GM12891 (cell line): ENCODE measurements at places on chromosomes 16 and 17.
A peak's percentile ranks its signal among the peaks of the same experiment; 100 is the strongest.

DNA sequence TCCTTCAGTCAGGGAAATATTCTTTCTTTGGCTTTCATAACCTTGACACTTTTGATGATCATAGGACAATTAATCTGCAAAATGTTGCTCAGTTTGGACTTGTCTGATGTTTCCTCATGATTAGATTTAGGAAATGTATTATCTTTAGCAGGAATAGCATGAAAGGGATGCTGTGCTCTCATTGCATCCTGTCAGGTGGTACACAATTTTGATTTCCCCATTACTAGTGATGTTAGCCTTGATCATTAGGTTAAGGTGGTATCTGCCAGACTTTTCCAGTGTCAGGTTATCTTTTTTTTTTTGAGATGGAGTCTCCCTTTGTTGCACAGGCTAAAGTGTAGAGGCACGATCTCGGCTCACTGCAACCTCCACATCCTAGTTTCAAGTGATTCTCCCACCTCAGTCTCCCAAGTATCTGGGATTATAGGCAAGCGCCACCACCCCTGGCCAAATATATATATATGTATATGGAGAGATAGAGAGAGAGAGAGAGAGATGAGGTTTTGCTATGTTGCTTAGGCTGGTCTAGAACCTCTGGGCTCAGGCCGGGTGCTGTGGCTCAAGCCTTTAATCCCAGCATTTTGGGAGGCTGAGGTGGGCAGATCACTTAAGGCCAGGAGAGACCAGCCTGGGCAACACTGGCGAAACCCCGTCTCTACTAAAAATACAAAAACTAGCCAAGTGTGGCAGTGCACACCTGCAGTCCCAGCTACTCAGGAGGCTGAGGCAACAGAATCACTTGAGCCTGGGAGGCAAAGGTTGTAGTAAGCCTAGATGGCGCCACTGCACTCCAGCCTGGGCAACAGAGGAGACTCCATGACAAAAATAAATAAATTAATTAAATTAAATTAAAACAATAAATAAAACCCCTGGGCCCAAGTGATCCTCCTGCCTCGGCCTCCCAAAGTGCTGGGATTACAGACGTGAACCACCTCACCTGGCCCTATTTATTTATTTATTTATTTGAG is 15.8 kb upstream of the CAVIN1 start:
- DNase-seq, result no peak

- DNase-seq, result no peak
Measured at GRCh38 chr16:82715833-82716232, 89.1 kb downstream of the CDH13 start.

- DNase-seq, result no peak
Measured at GRCh38 chr17:14157822-14158221, 78.8 kb downstream of the CDRT15 start.

- DNase-seq, result no peak
Measured at GRCh38 chr16:11264155-11264832, 4.8 kb downstream of the TNP2 start.

- no peak for DNase-seq
Measured at GRCh38 chr16:79287424-79287917, 313.1 kb downstream of the MAF start.

GRCh38 chr17:14427900-14428647 is 127.2 kb downstream of the HS3ST3B1 start:
- DNase-seq, result no peak

DNA sequence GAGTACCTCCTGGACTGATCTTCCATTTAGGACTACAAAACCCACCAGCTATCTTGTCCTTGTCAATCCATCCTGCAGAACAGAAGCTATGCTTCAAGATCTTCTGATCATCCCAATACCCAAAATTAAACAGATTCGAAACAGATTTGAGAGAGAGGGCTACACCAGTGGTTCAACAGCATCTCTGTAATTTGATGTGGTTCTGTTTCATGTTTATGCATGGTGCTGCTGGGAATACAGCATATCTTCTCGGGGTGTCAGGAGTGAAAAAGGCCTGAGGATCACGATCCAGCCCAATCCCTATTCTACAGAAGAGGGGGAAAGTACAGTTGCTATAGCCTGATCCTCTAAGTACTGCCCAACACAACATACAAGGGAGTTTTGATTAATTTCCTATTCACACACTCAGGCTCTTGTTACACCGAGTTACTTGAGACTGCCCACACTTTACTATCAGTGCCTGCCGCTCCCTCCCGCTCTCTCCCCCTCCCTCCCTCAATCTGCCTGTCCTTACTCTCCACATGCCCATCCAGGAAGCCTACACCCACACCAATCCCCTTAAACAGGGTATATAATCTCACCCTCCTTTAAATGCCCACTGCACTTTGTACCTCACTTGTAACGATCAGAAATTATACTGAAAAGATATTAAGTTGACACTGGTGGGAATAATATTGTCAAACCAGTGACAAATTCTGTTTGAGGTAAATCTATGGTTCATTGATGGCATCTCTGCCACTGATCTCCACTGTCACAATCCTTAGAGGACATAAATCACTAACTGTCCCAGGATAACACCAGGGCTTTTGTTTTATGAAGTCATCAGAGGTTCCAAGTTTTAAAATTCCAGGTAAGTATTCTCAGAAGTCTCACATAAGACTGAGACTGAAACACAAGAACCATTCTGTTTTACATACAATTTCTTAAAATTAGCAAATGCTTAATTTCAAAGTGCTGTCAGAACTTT is 89.3 kb upstream of the PLEKHM1 start:
- no peak for DNase-seq

GRCh38 chr17:58417300-58418092 is at the start of gene RNF43:
Gene RNF43 (minus strand): TSS chr17:58417534. CDS start chr17:58415577, 1,957 bp downstream.
- peak; percentile 76 for DNase-seq

GRCh38 chr16:87956365-87957231 is 5.4 kb downstream of the BANP start:
- DNase-seq, result peak; percentile 53

DNA sequence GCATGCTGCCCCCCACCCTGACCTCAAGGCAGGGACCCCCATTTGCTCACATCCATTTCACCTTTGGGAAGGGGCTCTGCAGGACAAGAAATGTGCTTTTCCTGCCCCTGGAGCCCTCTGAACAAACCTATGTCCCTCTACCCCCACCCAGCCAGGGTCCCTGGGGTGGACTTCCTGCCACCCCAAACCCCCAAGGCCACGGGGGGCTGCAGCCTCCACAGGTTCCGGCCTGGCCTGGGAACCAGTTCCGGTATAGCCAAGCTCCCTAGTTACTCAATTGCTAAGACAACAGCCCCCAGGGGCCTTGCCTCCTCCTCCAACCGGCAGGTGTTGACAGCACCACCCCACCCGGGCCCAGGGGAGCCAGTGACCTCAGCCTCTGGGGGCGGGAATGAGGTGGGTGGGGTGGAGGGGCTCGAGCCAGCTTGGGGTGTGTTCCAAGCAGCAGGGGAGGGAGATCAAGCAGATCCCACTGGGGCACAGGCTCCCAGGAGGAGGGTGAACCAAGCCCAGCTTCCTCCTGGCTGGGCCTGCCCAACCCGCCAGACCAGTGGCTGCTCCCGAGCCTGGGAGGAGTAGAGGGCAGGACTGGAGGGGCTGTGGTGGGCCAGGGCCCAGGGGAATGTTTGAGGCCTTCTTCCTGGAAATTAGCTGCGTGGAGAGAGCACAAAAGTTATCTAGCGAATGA is 6.6 kb downstream of the PNMT start:
- DNase-seq, result no peak

- no peak for DNase-seq
Measured at GRCh38 chr17:67281053-67281452, 36.1 kb upstream of the HELZ start.

GRCh38 chr17:16443511-16444257 is 28.3 kb downstream of the TRPV2 start:
- DNase-seq, result no peak

DNA sequence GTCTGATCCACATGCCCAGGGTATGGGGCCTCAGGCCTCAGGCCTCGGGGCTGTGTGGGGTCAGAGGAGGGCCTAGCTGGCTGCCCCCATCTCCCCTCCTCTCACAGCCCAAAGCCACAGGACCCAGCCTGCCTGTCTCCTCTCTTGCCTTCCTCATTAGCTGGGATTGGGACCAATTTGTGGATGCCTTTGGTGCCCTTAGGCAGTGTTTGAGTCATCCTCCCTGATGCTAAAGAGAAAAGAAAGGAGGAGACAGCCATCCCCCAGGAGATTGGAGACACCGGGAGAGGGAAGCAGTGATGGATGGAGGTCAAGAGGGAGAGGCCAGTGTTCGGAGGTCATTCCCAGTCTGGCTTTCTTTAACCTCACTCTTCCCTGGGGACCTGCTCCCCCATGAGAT is 23.3 kb upstream of the NOG start:
- no peak for DNase-seq

GRCh38 chr17:17672453-17673368 is 8.5 kb upstream of the RAI1 start:
- DNase-seq, result no peak

- no peak for DNase-seq
Measured at GRCh38 chr17:83179811-83180210, 100.4 kb downstream of the METRNL start.

DNA sequence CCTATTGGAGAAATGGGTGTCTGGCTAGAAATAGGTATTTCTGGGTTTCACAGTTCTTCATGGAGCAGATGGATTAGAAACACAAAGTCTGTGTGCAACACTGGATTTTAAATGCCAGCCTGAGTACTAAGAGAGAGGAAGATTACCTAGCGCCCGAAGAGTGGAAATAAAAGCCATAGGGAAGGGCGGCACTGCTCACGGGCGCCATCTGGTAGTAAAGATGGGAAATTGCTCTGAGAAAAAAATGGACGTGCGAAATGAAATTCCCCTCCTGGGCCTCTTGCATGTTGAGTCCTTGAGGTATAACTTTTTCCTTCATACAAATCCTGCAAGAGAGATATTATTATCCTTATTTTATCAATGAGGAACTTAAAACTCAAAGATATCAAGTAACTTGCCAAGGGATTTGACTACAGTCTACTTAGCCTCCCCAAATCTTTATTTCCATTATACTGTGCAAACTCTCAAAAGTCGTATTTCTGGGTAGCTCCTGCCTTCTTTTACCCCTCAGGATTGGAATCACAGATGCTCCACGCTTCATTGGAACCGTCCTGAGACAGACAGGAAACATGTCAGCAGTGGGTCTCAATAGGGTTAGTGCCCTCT is 72.8 kb downstream of the MMD start:
- DNase-seq, result no peak

DNA sequence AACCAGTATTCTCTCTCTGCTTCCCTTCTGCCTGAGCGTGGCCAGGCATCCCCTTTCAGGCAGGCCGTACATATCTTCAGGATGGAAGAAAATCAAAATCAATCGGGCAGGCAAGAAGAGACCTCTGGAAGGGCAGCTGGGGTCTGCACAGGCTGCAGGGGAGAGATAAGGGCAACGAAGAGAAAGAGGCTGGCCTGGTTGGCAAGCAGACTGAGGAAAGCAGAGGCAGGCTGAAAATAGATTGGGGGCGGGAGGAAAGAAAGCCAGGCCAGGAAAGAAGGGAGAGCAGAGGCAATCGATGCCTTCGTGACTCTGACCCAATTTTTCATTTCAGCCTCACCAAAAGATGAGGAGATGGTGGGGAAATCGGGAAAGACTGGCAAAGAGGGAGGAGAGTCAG is 18.1 kb downstream of the PIPOX start:
- no peak for DNase-seq

DNA sequence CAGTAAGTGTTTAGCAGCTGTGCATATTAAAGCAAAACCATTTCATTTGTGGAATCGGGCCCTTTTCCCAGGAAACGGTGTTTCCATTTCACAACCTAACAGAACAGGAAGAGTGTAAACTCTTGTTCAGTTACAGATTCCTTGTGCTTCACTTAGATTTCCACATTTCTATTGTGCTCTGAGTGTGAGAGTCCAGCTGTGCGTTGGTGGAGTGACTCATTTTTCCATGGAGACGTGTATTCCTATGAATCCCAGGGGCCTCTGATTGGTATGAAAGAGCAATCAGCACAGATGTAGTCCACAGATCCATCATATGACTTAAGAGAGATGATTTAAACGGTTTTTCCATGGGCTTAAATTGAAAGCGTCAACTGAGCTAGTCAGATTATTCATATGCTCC is 13.3 kb upstream of the CAVIN1 start:
- DNase-seq, result no peak

- DNase-seq, result peak; percentile 77
Measured at GRCh38 chr16:85428168-85428898, 184.8 kb upstream of the GSE1 start.

DNA sequence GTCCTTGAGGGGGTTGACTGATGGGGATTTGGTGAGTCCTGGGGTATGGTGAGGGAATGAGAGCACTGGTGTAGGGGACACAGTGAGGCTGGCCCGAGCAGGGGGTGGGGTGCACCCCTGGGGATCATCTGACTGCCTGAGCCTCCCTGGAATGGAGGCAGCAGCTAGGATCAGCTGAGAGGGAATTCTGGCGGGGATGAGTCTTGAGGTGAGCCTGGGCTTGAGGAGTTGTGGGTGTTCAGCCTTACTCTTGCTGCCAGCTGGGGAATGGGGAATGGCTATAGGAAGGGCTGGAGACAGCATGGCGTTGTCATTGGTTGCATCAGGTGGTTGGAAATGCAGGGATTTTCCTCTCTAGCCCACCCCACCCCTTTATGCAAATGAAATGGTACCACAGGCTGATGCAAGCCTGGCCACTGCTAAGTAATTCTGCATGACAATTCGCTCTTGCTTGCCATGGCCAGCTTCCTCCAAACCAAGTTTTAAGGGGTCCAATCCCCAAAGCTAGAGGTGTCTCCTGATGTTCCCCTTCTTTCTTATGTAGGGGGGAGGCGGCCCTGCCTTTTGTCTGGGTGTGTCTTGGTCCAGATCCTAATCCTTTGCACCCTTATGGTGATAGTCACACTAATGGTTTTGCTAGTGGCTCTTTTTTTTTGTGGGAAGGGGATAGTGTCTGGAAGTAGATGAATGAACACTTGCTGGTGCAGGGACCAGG is 7.5 kb downstream of the NFE2L1 start:
- DNase-seq, result no peak
